ENCODE measurements at places on chromosomes 3 and 15.

GRCh38 chr3:80051602-80051962, 283.8 kb upstream of the ROBO1 start:
- no peak for DNase-seq

- no peak for DNase-seq
Measured at GRCh38 chr3:52351762-52352368, 35.7 kb downstream of the DNAH1 start.

GRCh38 chr3:152496286-152496685, 227.6 kb downstream of the MBNL1 start:
- no peak for DNase-seq

DNA sequence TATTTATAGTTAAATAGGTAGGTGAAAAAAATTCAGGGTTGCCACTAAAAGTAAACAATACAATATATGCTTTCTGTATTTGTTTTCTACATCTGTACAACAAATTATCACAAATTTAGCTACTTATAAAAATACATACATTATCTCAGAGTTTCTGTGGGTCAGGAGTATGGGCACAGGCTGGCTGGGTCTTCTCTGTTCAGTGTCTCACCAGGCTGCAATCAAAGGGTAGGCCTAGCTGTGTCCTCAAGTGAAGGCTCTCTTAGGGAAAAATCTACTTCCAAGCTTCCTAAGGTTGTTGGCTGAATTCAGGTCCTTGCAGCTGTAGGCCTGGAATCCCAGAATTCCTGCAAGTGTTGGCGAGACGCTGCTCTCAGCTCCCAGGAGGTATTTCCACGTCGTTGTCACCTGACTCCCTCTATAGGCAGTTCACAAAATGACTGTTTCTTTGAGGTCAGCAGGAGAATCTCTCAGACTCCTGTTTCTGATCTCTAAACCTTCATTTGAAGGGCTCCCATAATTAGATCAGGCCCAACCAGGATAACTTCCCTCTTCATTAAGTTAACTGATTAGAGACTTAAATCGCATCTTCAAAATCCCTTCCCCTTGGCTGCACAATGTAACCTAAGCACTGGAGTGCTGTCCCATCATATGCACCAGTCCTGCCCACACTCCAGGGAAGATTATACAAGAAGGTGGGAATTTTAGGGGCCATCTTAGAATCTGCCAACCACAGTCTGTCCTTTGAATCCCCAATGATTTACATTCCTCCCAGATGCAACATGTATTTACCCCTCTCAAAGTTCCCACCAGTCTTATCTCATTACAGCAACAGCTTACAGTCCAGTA, 296.6 kb downstream of the SUCLG2 start:
- DNase-seq: peak; percentile 13

DNA sequence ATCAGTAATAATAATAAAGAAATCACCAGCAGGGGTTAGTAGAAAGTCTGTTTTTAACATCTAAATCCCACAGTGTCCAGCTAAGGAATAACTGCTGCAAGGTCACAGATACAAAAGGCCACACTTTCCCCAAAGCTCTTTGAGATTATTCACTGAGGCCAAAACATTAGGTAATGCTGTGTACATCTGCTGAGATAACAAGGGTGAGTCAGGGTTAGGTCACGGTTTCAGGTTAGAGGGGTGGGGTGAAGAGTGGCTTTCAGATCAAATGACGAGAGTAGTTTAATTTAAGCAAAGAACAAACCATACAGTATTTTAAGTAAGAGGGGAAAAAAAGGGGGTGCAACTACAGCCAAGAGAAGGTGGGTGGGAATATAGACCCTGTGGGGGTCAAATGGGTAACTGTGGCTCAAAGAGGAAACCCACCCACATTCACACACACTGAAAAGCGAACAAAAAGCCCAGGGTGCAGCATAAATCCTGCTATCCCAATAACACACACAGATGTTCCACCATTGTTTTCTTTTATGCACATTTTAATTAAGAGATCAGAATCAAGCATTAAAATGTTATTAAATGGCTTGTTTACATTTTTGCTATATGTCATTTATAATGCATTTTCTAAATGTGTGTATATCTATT, 412.9 kb downstream of the TIGIT start:
- DNase-seq: no peak

GRCh38 chr3:123027292-123028232, at the start of gene SEMA5B:
Gene SEMA5B, minus strand, starts transcription at chr3:123027763. Its CDS starts 66,500 bp downstream, at chr3:122961263.
- DNase-seq: peak; percentile 32

DNA sequence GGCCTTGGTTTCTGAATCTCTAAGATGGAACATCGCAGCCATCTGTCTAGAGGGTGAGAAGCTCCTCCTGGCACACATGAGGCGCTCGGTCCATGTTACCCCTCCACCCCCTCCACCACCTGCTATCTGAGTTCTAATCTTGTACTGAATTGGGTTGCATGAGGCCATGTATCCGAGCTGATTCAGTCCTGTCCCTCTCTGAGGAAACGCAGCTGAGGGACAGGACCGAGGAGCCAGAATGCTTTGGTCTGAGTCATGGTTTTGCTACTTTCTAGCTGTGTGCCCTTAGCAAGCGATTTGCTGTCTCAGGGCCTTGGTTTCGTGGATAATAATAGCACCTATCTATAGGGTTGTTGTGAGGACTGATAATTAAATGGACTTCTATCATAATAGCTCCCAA, 87.8 kb upstream of the SEC13 start:
- peak; percentile 16 for DNase-seq

GRCh38 chr15:42094512-42094963, at the start of gene PLA2G4D:
Gene PLA2G4D, minus strand, starts transcription at chr15:42094562. Its CDS starts 103 bp downstream, at chr15:42094459.
- no peak for DNase-seq

GRCh38 chr15:78978601-78979179, 33.8 kb upstream of the CTSH start:
- no peak for DNase-seq

DNA sequence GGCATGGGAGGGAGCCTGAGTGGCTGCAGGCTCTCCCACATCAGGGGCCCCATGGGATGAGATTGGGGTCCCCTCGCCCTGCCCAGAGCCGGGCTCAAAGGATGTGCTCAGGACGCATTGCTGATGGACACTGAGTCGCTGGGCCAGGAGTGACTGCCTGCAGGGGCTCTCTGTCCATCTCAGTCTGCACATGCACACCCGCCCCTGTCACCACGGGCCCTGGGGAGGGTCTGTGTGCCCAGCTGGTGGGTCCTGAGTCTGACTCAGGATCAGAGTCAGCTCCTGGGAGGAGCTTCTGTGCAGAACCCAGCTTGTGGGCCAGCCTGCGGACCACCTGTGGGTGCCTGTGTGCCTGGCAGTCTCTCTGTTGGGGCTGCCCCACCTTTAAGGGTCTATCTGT, 18.1 kb downstream of the STAB1 start:
- DNase-seq: no peak

DNA sequence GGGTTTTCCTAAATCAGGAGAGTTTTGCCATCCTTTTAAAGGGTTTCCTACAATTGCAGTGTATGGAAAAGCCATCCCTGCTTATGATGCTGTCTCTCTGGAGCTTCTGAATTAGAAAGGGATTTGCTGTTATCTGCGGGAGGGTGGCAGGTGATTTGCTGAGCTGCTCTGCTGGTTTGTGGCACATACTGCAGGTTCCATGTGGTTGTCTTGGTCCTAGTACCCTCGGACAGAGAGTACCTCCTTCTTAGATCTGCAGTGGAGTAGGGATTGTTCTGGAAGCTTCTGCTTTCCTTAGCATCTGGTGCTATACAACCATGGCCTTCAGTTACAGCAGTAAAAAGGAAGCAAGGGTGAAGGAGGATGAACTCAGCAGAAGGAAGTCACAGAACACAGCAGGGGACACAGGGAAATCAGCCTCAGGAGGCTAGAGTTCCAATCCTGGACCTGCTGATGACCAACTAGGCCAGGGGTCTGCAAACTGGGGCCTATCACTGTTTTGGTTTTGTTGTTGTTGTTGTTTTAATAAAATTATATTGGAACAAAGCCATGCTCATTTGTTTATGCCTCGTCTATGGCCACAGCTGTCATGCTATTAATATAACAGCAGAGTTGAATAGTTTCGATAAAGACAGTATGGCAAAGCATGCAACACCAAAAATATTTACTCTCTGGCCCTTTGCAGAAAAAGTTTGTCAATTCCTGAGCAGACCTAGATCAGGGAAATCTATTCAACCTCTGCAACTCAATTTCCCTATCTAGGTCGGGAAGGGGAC, 39.5 kb downstream of the STARD5 start:
- DNase-seq: peak; percentile 54

DNA sequence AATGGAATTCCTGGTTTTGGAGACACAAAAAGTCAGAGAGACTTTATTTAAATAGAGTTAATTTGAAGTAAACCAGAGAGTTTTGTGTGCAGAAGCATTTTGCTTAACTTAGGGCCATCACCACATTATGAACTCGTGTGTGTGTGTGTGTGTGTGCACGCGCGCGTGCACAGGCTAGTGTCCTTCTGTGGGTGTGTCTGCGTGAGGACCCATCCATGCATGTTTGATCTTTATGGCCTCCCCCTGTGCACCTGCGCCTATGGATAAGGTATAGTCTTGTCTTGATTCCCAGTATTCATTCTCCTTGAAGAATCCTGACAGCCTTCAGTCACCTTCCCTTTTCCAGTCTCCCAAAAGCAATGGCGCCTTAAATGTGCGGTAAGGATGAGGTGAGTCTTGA, 26.0 kb downstream of the MUC20 start:
- DNase-seq: no peak

- no peak for DNase-seq
Measured at GRCh38 chr3:184845819-184846218, 33.9 kb downstream of the VPS8 start.

DNA sequence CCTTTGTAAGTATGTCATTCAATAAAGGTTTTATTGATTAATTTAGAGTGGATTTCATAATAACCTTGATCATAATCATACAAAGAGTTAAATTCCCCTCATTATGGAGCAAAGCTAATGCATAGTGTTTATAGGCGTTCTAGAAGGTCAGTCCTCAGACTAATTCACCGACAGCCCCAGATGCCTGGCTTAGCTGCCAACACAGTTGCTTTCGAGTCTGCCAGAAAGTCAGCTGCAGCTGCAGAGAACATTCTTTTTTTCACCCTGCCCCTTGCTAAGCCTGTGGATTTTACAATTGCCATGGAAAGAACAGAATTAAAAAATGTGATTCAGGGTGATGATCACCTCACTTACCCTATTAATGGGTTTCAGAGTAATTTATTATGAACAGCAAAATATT, 21.2 kb downstream of the CADM2 start:
- peak; percentile 86 for DNase-seq

GRCh38 chr3:188202358-188203138, 48.6 kb downstream of the LPP start:
- no peak for DNase-seq

DNA sequence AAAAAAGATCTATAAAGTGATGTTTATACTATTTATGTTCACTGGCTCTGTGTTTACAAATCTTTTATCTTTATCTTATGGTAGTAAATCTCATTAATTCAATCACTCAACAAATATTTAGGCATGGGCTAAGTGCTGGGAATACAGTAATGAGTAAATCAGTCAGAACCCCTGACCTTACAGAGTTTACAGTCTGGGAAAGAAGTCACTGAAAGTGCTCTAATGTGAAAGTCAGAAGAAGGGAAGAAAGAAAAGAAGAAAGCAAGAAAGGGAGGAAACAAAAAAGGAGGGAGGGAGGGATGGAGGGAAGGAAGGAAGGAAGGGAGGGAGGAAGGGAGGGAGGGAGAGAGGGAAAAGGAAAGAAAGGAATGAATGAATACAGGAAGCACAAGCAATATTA, 96.8 kb upstream of the SOX2 start:
- DNase-seq: no peak

DNA sequence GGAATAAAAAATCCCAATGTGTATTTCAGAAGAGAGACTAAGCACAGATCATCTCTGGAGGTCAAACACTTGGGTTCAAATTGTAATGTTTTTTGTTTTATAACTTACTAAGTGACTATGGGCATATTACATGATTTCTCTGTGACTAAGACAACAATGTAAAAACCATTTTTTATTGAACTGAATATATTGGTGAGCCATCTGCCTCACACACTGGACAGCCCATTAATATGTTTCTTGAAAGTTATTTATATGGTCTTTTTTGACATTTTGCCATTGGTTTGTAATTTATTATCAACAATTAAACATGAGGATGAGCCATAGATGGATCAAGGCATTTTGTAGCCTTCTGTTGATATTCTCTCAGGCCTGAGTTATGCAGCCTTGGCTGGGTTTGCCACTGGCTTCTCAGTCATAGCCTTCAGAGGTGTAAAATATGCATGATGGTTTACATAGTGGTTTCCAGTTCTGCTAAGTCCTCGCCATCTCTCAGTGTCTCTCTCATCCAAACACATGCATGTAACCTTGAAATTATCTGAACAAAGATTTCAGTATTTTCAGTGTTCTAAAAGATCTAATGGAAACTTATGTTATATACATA, 997.2 kb downstream of the DIPK2A start:
- no peak for DNase-seq

GRCh38 chr15:45540531-45540930, 18.0 kb upstream of the SLC30A4 start:
- DNase-seq: no peak

Data from Ammon's horn (tissue), 1 donor.